ENCODE measurements at places on chromosomes 6 and 20.

DNA sequence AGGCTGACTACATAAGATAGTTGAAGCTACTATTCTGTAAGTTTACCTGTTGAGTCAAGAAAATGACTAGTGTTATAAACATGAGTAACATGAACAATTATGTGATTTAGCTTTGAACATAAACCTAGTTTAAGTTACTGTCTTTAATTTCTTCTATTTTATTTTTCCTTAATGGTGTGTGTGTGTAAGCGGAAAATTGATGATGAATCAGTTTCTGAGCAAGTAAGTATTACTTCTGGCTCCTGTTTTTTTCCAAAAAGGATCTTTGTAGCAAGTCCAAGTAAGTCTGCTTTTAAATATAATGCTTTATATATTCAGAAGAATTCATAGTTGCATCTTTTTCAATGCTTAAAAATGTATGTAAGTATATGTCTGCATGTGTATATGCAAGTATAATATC, 786.8 kb downstream of the EYS start:
- DNase-seq: no peak

DNA sequence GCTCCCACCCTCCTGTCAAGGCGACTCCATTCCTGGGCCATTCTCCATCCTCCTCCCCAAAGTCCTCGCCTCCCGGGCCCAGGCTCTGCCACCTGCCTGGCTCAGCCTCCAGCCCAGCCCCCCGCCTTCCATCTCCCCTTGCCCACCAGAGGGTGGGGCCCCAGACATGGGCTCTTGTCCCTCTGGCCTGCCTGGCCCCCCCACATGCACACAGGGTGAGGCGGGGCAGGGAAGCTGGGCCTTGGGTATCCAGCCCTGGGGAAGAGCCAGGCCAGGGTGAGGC, 95.2 kb downstream of the YTHDF1 start:
- DNase-seq: no peak

GRCh38 chr6:135910790-135911618, 59.5 kb downstream of the PDE7B start:
- no peak for DNase-seq

DNA sequence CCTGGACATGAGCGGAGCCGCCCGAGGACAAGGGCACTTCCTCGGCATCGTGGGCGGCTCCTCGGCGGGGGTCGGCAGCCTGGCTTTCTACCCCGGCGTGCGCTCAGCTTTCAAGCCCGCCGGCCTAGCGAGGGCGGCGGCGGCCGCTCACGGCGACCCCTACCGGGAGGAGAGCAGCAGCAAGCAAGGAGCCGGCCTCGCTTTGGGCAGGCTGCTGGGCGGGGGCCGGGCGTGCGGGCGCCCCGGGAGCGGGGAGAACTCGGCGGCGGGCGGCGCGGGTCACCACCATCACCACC, 6.7 kb downstream of the PRDM13 start:
- DNase-seq: peak; percentile 74

DNA sequence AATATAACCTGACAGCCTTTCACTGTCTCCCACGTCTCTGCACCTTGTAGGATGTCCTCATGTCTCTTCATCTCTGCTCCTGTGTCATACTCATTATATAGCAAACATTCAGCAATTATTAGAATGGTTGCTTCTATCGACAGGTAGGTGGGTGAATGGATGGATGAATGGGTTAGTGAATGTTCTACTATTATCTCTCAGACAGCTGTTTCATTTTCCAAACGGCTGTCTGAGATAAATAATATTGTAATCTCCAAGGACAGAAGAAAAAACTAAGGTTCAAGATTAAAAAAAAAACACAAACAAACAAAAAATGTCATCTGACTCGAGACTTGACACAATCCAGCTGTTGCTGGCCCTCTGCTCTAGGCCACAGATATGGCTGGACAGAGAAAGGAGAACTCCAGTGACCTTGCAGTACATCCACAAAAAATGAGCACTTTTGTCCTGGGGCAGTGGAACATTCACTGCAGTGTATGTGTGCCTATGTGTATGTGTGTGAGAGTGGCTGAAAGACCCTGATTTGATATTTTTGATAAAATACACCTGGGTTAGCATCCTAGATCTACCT, 2.1 kb downstream of the HNF4A start:
- no peak for DNase-seq

- no peak for DNase-seq
These were observed 49.7 kb upstream of the GCLC start for GRCh38 chr6:53594596-53594995.

GRCh38 chr6:16883414-16883813, 122.2 kb upstream of the ATXN1 start:
- DNase-seq: no peak

- DNase-seq: peak; percentile 47
These were observed 686 bp downstream of the TMEM170B start for GRCh38 chr6:11538052-11538818.

DNA sequence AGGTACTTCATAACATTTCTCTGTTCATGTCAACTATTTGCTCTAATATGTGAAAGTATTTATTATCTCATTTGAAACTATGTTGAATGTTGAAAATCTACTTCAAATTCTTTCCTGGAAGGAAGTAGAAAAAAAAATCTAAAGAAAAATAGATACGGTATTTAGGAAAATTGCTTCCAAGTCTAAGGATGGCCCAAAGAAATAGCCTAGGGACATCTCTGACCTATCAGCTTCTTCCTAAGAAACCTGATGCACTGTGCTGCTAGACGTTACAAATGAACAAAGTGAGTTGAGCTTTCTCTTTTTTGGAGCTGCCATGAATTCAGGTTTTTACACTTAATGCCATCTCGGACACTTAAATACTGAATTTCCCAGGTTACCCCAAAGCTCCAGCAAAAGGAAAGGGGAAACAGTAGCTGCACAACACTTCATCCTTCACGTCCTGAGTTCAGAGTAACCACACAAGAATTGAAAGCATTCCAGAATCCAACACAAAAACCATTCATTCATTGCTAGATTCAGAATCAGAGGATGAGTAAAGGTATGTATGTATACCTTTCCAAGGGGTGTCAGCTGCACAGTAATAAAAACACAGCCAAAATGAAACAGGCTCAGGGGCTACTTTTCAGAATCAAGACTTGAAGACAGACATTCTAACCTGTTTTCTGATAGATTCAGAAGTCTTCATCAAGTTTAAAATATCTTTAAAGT, 7.9 kb downstream of the RMND1 start:
- DNase-seq: no peak

DNA sequence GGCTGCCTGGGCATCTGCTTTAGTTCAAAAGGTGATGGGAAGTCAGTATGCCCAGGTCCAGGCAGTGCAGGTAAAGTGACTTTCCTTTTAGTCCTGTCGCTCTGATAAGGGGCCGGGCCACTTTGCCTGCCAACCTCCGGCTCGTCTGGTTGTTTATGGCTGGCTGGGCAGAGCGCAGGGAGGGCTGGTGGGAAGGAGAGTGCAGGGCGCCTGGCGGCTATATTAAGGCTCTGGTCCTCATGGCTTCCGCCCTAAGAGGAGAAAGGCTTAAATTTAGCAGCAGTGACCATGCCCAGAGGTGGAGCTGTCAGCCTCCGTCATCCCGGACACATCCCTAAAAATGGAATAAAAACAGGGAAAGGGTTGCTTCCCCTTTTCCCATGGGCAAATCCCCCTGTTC, 14.6 kb downstream of the GATA5 start:
- no peak for DNase-seq

DNA sequence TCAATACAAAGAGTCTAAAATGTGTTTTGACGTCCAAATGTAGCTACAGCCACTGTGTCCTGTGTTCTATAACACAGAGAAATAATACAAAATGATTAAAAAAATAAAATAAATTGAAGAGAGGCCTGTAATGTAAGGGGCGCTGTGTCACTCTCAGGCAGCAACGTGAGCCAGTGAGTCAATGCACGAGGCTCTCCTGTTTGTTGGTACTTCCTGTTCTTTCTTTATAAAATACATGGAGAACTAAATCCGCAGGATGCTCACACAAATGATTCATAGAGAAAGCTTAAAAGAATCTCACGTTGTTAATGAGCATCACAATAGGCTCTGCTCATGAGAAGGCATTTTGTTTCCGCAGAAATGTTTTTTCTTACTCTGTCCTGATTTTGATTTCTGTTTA, 635.0 kb upstream of the AGPAT4 start:
- no peak for DNase-seq

- no peak for DNase-seq
These were observed 214.3 kb downstream of the ZMYND8 start for GRCh38 chr20:47141941-47142773.

DNA sequence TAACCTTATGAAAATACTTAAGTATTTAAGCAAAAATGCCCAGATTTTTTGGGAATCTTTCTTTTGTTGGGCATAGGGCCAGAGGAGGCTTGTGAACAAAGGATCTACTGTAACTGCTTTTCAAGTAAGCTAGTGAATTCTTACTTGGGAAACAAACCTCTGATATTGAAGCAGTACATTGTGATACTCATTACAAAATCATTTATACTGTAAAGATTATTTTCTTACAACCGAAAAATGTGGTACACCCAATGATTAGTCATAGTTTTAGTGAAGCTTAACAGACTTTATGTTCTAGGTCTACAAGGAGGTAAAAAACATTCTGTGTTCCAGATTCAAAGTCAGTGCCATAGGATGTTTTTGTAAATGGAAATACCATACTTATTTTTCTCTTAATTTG, 272.9 kb upstream of the KCNQ5 start:
- no peak for DNase-seq

DNA sequence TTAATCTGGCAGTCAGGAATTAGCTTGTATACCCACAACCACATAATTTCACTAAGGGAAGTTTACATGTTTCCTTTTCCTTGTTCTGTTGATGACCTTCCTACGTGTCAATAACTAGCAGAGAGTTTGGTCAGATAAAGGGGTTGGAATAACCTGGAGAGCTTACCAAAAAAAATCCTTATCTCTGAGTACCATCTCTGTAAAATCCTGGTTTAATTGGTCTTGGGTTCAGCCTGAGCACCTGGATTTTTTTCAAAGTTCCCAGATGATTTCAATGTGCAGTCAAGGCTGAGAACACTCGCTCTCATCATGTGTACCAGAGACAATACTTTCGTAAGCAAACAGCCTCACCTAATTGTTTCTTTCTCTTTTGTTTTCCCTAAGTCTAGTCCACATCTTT, 483.8 kb upstream of the FLRT3 start:
- no peak for DNase-seq

- DNase-seq: no peak
These were observed 215.1 kb downstream of the DLL1 start for GRCh38 chr6:170075659-170076223.

- DNase-seq: no peak
These were observed 31.3 kb upstream of the CHD6 start for GRCh38 chr20:41649489-41649888.

GRCh38 chr6:25774120-25774715, 19.7 kb downstream of the SLC17A4 start:
- no peak for DNase-seq

- no peak for DNase-seq
These were observed 704.1 kb downstream of the PTPRT start for GRCh38 chr20:42485556-42485955.

- no peak for DNase-seq
These were observed 76.7 kb upstream of the FABP7 start for GRCh38 chr6:122702841-122703240.

DNA sequence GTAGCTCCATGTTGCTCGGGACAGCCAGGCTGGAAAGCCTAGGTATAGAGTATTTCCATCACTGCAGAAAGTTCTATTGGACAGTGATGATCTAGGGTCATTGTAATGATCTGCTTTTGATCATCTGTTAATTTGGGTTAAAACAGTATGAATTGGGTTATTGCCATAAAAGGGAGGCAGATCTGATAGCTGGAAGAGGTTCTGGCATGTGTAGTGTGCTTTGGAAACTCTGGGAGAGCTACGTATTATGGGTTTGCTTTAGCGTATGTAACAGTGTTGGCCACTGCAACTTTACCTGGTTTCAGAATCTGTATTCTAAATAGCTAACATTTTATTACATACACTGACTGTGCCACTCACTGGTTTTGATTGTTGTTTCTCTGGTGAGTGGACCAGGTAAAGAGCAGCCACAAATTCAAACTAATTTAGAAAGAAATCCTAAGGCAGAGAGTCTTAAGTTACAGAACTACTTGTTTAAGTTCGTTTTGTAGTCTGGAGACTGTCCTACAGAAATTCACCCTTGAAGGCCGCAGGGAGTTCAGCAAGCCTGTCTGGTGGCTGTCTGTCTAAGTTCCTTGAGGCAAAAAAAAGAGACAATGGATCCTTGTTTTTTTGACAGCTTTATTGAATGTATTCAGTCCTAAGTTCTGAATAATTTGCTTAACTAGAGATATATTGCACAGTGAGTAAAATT, 300.3 kb downstream of the PRL start:
- no peak for DNase-seq

DNA sequence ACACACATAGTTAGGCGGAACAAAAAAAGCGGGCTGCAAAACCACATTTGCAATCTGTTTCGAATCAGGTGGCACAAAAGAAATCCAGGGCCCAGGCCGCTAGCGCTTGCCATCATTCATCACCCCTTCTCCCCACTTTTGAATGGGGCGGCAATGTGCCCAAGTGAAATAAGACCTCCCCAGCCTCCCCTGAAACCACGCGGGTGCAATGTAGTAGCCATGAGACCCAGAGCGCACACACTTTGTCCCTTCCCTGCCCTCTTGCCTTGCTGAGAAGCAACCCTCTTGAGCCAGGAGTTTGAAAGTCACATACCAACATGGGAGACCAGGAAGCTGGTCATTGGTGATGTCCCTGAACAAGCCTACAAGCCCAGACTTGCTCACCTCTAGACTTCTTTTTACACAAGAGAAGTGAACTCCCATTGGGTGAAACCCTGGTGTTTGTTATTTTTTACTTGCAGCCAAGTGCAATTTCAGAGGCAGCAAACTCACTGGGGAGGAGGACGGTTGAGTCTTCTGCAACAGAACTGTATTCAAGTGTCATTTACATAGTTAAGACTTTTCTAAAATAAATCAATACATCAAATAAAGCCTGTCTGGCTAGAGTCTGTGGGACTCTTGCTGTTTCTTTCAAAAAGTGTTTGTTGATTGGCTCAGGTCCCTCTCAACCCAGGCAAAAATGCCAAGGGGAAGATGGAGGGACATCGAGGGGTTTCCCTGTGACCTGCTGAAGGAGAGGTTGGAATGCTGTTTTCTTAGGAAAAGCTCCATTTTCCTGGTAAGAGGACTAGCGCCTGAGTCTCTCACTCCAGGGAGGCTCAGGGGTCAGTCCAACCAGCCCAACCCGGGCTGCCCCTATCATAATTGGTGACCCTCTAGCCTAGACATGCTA, 138.1 kb upstream of the PTPN1 start:
- no peak for DNase-seq

Data from activated CD4-positive, alpha-beta T cell treated with anti-CD3 and anti-CD28 coated beads for 36 hours (primary cell).